ENCODE measurements at places on chromosomes 4 and X.

GRCh38 chr4:121701263-121701662, 4.5 kb upstream of the ANXA5 start:
- DNase-seq = no peak

GRCh38 chr4:31974490-31975002, 1254.4 kb downstream of the PCDH7 start:
- DNase-seq = no peak

GRCh38 chr4:42750091-42750490, 93.2 kb upstream of the ATP8A1 start:
- DNase-seq = no peak

GRCh38 chr4:183755596-183755995, 96.5 kb downstream of the TRAPPC11 start:
- DNase-seq = no peak

GRCh38 chr4:6105311-6105911, 87.2 kb upstream of the C4orf50 start:
- DNase-seq = no peak

DNA sequence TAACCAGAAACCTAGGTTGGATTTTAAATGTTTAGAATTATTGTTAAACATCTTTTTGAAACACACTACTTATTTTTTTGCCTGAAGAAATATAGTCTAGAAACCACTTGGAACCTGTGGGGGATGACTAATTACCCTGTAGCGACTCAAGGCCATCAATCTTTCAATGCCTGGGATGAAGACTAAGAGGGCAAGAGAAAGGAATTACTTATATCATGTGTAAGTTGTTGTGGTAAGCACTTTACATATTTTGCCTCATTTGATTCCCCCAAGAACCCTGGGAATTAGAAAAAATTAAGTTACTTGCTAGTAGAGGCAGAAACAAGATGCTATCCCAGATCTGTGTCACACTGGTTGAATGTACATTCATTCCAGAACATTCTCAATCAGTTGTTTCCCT, 170.9 kb upstream of the GRIA3 start:
- no peak for DNase-seq

DNA sequence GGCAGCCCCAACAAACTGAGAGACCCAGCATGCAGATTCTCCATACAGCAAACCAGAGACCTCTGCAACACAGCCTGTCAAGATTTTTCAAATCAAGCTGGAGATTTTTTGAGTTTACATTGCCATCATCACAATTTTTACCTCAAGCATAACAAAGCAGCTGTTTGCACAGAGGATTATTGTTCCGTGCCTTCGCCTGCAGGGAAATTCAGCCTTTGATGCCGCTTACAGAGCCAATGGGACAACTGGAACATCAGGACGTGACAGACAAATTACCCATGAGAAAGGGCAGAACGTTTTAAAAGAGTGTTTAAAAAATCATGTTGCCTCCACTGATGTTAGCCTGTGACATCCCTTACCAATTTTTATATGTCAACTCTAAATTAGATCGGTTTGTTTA, 363.7 kb downstream of the FBXW7 start:
- DNase-seq = no peak

GRCh38 chr4:168484626-168485025, 4.3 kb upstream of the DDX60L start:
- DNase-seq = no peak

DNA sequence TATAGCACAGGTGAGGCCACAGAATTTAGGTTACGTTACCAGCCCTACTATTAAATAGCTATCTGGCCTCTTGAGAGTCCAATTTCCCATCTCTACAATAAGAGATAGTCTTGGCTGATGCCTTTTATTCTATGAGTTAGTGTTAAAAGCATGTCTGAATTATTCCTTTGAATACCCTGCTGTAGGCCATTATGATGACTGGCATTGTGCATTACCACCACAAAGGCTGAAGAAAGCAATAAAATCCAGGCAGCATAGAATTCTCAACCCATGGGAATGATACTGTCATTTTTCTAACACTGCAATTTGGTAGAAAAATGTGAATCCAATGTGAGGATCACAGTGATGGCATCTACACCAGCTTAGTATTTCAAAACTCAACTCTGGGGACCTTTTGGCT, 51.4 kb downstream of the OTC start:
- DNase-seq = no peak

- DNase-seq = no peak
Observed at GRCh38 chrX:28969126-28969525, 381.9 kb downstream of the IL1RAPL1 start.
